ENCODE measurements at places on chromosomes 12 and 14. TPM values are rescaled to one million over a fixed set of nuclear protein-coding genes. Genes with fewer than 3 reads are reported as not detected.

DNA sequence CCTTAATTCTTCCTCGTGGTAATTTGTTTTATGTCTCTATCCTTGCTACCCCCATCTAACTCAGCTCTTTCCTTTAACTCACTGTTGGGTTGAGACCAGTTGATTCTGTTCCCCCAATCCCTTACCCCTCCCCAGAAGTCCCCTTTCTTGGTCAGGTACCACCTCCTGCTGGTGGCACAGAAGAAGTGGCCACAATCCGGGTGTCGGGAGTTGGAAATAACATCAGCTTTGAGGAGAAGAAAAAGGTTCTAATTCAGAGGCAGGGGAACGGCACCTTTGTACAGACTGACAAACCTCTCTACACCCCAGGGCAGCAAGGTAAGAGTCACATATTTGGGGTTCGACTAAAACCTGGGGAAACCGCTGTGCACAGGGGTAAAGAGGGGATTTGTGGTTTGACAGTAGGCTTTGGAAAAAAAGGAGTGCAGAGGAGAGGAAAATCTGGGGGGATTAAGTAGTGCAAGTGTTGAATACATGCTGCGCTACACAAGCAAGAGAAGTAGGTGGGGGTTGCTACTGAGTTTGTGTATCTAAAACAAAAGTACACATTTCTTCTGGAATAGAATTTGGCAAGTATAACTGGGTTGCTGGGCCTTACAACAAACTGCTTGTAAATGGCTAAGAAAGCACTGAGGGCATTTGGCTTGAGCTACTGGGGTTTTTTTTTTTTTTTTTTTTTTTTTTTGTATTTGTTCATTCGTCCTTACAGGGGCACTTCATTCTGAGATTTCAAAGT is 1.3 kb downstream of the A2ML1 start:
- peaks cover 4% of the 10 kb centered on the region for H3K4me1 ChIP-seq
- DNase-seq, result no peak
- H3K27me3 ChIP-seq, result no peaks in the 10 kb centered on the region

DNA sequence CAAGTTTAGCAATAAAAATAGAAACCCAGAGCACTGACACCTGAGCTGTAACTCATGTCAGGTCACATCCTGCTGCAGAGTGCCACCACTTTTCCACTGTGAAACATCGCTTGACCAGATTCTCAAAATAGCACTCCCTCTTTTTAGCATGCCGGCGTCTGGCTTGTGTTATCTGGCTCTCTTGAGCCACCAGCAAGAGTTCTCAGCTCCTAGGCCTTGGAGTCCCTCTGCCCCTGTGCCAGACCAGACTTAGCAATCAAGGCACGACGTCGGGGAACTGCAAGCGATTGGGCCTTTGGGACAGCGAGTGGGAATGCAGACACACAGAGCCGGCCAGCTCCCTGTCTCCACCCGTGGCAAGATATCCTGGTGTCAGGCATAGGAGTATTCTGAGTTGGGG is 52.5 kb downstream of the SPIC start:
- H3K27me3 ChIP-seq, result peaks cover 77% of the 10 kb centered on the region
- no peak for DNase-seq
- H3K27ac ChIP-seq, result no peak overlapping the region
- H3K36me3 ChIP-seq, result no peaks in the 10 kb centered on the region
- H3K4me3 ChIP-seq, result no peak overlapping the region

DNA sequence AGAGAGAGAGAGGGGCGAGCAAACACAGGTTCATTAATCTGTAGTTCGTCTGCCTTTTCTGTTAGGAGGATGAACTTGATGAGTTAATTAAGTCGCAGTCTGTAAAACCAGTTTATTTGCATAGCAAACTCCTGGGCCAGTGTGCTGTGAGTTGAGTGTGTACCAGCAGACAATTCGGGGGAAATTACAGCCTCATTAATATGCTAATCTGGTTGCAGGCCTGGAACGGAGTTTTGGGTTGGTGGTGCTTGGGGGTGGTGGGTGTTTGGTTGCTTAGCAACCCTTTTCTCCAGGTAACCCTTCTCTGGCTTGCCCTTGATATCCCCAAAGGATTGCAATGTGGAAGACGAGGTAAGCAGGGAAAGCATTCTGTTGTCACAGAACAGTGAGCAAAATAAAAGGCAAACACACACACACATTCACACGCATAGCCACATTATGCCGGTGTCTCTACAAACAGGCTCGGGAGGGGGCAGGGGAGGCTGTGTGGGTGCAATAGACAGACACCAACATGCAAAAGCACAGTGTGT is 29.2 kb upstream of the LHX5 start:
- H3K27ac ChIP-seq, result no peak overlapping the region
- DNase-seq, result no peak
- no peaks in the 10 kb centered on the region for H3K4me1 ChIP-seq
- H3K27me3 ChIP-seq, result peaks cover 56% of the 10 kb centered on the region

DNA sequence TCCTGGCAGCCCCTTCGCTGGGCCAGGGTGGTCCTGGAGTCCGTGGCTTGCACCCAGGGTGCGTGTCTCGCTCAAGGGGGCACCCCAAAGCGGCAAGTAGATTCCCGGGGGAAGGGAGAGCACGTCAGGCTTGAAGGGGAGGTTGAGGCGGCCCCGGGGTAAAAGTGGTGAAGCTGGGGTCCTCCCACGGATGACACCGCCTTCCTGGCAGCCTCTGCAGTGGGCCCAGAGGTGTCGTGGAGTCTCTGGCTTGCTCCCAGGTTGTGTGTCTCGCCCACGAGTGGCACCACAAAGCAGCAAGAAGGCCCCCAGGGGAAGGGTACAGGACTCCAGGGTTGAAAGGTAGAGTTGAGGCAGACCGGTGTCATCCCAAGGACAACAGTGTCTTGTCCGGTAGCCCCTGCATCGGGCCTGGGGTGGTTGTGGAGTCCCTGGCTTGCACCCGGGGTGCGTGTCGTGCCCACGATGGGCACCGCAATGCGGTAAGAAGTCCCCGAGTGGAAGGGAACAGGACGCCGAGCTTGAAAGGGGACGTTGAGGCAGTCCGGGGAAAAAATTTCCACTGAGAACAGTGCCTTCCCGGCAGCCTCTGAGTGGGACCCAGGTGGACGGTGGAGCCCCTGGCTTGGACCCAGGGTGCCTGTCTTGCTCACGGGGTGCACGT is 158.0 kb upstream of the ALG10B start:
- H3K36me3 ChIP-seq, result no peaks in the 10 kb centered on the region
- no peak for DNase-seq
- no peaks in the 10 kb centered on the region for H3K4me1 ChIP-seq
- H3K27me3 ChIP-seq, result peaks cover 18% of the 10 kb centered on the region
- H3K4me3 ChIP-seq, result no peak overlapping the region
- H3K27ac ChIP-seq, result no peak overlapping the region

- no peak overlapping the region for H3K27ac ChIP-seq
- H3K4me1 ChIP-seq, result no peaks in the 10 kb centered on the region
- H3K27me3 ChIP-seq, result peaks cover 73% of the 10 kb centered on the region
- H3K36me3 ChIP-seq, result no peaks in the 10 kb centered on the region
Measured at GRCh38 chr12:108447168-108447832, 67.8 kb upstream of the FICD start.

DNA sequence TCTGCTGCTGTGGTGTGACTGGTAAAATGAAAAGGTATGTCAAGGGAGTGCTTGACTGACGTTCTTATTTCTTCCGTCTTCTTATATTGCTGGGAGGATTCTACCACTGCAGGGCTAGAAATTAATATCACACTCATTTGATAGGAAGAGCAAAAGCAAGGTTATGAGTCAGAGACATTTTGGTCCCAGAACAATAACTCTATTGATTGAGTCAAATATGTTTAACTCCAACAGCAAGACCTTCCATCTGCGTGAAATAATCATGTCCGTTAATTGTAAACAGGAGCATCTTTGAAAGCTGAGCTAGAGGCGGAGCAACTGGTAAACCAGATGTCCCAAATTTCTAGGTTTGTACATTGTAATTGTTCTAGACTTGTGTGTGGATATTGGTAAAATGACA is 1293.6 kb downstream of the AACS start:
- H3K27ac ChIP-seq, result no peak overlapping the region
- DNase-seq, result no peak
- H3K36me3 ChIP-seq, result no peaks in the 10 kb centered on the region
- H3K4me3 ChIP-seq, result no peak overlapping the region
- H3K4me1 ChIP-seq, result no peaks in the 10 kb centered on the region
- H3K27me3 ChIP-seq, result no peaks in the 10 kb centered on the region

DNA sequence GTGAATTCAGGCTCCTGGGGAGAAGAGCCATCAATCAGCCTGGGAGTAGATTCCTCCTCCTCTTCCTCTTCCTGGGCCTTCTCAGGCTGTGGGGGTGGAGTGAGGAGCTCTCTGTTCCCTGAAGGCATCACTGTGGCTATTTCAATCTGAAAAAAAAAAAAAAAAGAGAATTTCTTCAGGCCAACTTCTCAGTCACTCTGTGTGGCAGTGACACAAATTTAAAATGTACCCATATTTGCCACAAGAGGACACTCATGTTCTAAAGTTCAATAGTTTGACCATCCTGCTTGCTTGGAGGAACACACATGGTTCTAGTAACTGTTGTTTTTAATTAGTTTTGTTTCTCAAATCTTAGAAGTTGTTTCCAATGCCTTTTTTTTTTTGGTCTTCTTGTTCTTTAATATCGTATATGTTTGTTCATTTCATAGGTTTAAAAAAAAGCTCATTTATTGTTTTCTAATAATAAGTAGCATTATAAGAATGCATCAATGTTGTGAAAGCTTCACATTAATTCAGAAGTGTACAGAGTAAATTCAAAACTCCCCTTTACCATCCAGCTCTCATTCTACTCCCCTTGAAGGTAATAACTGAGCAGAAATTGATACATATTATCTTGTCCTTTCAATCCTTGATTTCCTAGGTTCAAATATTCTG is 23.3 kb upstream of the CCER1 start:
- no peak overlapping the region for H3K27ac ChIP-seq
- no peaks in the 10 kb centered on the region for H3K27me3 ChIP-seq
- peak; percentile 81 for DNase-seq
- H3K4me1 ChIP-seq, result peaks cover 27% of the 10 kb centered on the region

DNA sequence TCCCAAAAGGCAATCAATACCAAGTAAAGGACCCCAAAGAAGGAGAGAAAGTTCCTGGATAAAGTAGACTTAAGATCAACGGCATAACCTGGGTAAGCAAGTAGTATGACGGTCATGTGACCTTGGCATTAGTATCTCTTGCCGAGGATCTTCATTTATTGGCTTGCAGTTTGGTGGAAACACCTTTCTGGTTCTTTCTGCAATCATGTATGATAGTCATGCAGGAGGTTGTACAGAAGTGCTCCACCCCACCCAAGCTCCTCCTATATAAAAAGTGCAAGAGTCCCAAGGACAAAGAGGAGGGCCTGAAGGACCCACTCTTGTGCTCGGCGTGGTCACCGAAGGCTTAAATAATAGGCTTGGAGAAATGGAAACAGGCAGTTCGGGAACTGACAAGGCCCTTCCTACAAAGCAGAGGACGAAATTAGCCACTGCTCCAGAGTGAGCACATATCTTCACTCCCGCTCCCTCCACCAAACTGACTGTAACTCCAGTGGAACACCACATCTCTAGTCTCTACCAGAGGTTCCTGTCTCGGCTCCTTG is 750 bp downstream of the CS start:
- peak overlapping the region; percentile 69 for H3K27ac ChIP-seq
- DNase-seq, result peak; percentile 30
- no peaks in the 10 kb centered on the region for H3K27me3 ChIP-seq
- peaks cover 18% of the 10 kb centered on the region for H3K36me3 ChIP-seq

DNA sequence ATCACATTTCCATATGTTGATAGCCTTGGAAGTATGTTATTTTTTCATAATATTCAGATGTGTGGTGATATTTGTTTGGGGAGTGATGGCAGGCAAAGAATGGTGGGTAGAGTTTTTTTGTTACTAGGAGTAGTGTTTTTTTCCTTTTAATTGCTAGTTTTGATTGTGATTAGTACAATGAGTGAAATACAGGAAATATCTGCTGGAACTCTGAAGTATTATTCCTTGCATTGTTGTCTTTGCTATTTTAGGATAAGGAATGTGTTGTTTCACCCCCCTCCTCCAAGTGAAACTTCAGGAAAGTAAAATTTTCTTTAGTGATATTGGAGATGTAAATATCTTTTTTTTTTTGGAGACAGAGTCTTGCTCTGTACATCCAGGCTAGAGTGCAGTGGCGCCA is 105.4 kb downstream of the DIP2B start:
- no peaks in the 10 kb centered on the region for H3K36me3 ChIP-seq
- DNase-seq, result no peak
- H3K4me1 ChIP-seq, result 0 out of 2 replicates have a peak, but pooled peaks cover 4% of the 10 kb centered on the region
- H3K4me3 ChIP-seq, result no peak overlapping the region
- H3K27me3 ChIP-seq, result no peaks in the 10 kb centered on the region
- no peak overlapping the region for H3K27ac ChIP-seq

DNA sequence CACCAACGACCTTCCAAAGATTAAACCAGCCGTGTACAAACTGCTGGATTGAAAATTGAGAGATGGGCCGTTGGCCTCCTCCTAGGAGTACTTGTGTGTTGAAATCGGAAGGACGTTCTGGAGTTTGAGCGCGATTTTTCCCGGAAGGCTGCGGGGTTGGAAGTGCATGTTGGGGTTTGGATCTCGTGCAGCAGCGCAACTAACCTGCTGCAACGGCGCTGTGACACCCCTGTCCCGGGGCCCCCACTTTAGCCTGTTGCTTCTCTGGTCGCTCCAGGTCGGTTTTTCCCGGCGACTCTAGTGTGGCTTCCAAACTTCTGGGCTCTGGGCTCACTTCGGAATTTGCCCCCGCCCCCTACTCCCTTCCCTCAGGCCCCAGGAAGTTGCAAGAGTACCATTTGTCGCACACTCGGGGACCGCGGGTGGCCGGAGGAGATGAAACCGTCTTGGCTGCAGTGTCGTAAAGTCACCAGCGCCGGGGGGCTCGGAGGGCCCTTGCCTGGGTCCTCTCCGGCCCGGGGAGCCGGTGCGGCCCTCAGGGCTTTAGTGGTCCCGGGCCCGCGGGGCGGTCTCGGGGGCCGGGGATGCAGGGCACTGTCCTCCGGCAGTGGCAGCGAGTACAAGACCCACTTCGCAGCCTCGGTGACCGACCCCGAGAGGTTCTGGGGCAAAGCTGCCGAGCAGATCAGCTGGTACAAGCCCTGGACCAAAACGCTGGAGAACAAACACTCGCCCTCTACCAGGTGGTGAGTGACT is at the start of gene ACSS3:
Gene ACSS3, plus strand, starts transcription at position 394 of the 756 bp plus-strand sequence. Its CDS starts 42 bp downstream, at position 436.
- H3K4me1 ChIP-seq, result no peaks in the 10 kb centered on the region
- DNase-seq, result no peak
- H3K4me3 ChIP-seq, result no peak within 1 kb of the TSS
- H3K27me3 ChIP-seq, result peaks cover 9% of the 10 kb centered on the region

The NID2 gene
- total RNA-seq, result 2.5 TPM

The TMCC3 gene
- total RNA-seq, result 6.5 TPM
